ENCODE measurements at places on chromosomes 16 and 17. TPM values are rescaled to one million over a fixed set of nuclear protein-coding genes. Genes with fewer than 3 reads are reported as not detected.

The PIK3R5 gene
- not detected for total RNA-seq

The HAS3 gene
- 1.8 TPM for total RNA-seq

The SLC5A11 gene
- total RNA-seq: not detected

The OSGIN1 gene
- total RNA-seq: 8.6 TPM

The RND2 gene
- total RNA-seq: 0.53 TPM

The NLRC3 gene
- 3.4 TPM for total RNA-seq

The IQCK gene
- total RNA-seq: 13.2 TPM

The ZFHX3 gene
- total RNA-seq: 18.8 TPM

The GPR142 gene
- total RNA-seq: not detected

GRCh38 chr17:59332749-59333377 lies 1.4 kb downstream of the YPEL2 start:
- DNase-seq: peak; percentile 41

GRCh38 chr16:85978976-85979375 lies 80.0 kb downstream of the IRF8 start:
- DNase-seq: no peak

DNA sequence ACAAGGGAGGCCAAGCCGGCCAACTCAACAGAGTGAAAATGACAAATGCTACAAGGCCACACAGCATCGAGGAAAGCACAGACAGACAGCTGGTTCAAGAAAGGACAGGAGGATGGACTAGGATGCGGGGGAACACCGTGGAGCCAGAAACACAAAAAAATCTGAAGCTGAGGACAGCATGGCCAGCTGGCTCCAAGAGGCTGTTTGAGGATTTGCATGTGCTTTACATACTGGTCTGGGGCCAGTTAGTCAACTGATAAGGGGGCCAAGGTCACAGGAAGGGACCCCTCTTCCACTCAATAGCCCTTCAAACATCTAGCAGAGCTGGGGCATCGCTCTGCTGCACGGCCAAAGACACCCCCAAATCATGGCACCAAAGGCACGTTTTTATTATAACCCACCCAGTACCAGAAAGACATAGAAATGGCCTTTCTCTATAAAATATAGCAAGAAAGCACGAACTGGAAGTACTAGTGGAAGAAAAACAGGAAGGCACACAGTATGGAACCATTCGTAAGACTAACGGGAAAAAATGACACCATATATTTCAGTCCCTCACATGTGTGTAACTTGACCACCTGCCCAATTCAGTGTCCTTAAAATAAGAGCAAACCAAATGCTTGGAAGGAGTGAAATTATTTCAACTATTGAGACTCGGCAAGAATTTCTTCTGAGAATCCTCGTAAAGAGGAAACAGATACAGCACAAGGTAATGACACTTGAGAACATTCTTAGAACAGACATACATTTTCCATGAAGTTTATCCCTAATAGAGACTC lies 7.8 kb upstream of the SRL start:
- no peak for DNase-seq

DNA sequence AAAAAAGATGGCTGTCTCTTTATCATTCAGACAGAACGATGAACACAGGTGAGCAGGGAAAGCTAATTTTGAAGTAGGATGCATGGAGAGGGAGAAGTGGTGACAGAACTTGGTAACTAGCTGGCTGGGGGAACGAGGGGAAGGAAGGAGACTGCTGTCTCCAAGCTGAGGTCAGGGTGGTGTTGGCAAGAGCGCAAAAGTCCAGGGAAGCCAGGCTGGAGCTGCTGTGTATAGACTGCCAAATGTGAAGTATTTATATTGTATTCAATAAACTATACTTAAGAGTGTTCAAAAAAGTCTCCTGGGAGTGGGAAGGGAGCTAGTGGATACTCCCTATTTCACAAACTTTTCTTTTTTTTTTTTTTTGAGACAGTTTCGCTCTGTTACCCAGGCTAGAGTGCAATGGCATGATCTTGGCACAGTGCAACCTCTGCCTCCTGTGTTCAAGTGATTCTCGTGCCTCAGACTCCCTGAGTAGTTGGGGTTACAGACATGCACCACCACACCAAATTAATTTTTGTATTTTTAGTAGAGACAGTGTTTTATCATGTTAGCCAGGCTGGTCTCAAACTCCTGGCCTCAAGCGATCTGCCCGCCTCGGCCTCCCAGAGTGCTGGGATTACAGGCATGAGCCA lies 8.2 kb downstream of the TMEM106A start:
- no peak for DNase-seq

DNA sequence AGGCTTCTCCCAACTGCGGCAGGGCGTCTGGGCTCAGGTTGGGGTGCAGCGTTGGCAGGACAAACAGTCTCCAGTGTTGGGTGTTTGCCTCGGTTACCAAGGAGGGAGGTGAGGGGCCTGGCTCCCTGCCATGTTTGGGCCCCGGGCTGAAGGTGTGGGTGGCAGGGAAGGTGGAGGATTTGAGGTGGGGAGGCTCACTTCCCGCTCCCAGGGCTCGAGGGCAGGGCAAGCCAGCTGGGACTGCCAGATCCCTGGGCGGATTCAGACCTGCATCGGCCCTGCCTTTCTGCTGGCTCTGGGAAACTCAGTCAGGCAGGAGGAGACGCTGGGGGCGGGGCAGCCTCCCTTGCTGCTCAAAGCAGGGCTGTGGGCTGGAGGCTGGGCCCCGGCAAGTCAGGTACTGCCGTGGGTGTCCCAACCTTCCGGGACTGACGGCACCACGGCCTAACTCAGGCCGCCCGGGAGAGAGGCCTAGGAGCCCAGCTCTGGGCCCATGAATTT lies 31.3 kb upstream of the KRT17 start:
- DNase-seq: no peak

DNA sequence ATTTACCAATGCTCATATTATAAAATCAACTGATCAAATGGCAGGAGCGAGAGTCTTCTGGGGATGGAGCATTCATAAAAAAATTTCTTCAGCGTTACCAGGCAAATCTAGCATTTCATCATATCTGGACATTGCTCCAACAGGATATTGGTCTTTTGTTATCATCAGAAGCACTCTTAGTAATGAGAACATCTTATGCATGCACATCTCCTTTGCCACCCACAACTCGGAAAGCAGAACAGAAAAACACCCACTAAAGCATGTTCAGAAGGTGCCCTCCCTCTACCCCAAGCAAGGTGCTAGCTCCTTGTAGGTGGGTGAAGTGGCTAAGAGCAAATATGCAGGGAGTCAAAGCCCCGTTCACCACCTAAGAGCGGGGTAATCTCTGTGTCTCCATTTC lies 18.9 kb downstream of the ARHGAP17 start:
- DNase-seq: no peak

GRCh38 chr16:57133886-57134285 lies 41.5 kb downstream of the CPNE2 start:
- DNase-seq: no peak

DNA sequence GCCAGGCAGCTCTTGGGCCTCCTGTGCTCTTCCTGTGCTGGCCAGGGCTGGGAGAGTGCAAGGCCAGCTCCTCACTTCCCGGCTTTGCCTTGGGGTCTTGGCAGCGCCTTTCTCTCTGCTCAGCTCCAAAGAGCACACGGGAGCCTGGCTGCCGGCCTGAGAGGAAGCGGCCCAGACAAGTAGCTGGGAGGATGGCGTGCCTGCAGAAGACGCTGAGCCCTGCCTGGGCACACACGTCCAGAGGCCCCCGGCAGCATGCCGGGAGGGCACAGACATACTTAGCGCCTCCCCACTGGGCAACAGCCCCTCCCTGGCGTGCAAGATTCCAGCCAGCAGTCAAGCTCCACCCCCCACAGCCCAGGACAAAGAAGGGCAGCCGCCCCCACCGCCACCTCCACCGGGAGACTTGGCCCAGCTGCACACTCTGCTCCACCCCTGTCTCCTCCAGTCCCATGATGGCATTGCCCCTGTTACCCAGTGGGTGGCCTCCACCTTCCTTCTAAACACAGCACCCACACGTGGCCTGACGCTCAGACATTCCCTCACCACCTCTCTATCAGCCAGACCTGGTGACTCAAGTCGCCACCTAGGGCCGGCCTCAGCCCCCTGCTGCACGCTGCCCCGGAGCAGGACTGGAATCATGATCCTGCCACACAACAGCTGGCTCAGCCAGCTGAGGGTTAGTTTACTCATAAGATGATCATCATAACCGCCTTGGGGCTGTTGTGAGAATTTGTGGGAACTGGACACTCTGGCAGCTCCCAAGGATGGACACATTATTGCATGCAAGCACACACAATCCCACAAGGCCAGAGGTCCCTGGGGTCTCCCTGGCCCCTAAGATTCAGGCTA lies 12.4 kb downstream of the SGCA start:
- DNase-seq: peak; percentile 84

DNA sequence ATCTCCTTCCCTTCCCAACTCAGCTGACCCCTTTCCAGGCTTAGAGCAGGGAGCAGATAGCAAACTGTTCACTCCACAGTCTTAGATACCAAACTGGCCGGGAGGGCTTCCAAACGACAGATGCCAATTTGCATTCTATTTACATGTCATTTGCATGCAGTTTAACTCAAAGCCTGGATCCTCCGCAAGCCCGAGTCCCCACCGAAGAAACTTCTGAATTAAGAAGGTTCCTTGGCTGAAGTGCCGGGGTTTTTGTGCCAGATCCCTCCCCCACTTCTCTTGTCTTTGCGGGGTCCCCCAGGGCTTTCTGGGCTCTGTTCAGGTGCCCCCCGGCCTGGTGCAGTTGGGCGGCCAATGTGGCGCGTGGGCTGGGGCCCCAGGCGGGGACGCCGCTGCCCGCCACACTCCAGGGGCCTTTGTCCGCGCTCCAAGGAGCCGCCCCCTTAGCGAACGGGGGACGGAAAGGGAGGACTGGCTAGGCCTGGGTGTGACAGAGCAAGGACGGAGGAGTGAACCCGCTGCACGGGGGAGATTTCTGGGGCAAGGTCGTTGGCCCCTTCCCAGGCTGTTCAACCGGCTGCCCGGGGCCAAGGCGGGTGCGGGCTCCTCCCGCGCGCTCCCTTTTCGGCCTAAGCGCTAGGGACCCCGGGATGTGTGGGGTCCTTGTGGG lies 1.2 kb downstream of the GPRC5B start:
- peak; percentile 31 for DNase-seq

- DNase-seq: no peak
Measured at GRCh38 chr16:2692948-2693651, 10.8 kb downstream of the KCTD5 start.

DNA sequence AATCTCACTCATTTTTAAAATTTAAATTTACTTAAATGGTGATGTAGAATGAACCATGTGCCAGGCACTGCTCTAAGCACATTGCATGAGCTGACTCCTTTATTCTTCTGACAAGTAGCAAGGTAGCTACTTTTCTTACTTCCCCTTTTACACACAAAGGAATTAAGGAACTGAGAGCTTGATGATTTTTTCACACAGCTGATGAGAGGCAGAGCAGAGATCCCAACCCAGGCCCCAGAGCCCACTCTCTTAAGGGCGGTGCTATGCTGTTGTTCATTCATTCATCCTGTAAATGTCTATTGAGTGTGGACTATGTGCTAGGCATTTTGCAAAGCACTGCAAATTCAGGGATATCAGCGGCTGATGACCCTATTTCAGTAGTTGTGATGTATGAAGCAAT lies 17.9 kb downstream of the SEC14L5 start:
- no peak for DNase-seq

DNA sequence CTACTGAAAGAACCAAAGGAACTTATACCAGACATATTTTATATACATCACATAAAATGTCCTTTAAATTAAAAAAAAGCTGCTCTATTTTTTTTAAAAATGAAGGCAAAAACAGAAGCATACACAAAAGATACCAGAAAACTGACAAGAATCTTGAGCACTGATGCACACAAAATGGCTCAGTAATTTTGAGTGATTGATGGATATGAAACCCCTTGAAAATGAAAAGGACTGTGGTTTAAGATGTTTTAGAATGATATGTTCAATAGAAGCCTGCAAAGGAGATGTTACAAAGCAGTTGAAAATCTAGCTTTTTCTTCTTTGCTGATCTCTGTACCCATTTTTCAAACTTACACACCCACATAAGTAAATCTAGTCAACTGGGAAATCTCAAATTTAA lies 2.7 kb downstream of the C16orf87 start:
- DNase-seq: no peak

GRCh38 chr17:65707780-65708179 lies 146.3 kb upstream of the AXIN2 start:
- DNase-seq: no peak

GRCh38 chr16:87784812-87785211 lies 19.0 kb upstream of the KLHDC4 start:
- no peak for DNase-seq

DNA sequence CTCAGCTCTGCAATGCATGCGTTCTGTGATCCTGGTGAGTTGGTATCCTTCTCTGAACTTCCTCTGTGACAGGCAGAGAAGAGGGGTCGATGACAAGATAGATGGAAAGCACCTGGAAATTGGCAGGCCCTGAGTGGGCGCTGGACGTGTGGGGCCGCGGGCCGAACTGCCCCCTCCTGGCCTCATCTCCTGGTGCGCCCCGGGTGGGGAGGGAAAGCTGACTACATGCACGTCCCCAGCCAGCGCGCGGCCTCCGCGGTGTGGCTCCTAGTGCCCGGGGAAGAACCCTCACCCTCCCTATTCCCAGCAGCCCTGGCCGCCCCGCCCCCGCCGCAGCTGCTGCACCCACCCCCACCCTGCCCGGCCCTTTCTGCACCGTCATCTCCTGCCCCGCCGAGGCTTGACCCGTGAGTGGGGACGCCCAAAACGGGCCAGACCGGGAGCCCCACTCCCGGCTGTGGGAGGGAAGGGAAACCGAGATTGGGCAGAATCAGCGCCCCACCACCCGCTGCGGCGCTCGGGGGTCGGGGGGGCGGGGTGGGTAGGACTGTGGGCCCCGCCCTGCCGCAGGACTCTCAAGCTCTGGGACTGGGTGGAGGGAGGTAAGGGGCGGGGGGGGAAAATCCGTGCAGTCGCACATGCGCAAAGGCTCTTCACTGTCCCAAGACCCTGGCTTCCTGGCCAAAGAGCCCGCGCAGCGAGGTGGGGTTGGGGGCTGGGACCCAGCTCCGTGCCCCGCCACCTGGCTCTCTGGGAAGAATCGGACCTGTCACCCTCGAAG lies at the start of gene NOL3:
Gene NOL3 (plus strand): TSS at position 371 of the 781 bp plus-strand sequence.
- peak; percentile 88 for DNase-seq

GRCh38 chr16:85563515-85564276 lies 49.4 kb upstream of the GSE1 start:
- peak; percentile 75 for DNase-seq

DNA sequence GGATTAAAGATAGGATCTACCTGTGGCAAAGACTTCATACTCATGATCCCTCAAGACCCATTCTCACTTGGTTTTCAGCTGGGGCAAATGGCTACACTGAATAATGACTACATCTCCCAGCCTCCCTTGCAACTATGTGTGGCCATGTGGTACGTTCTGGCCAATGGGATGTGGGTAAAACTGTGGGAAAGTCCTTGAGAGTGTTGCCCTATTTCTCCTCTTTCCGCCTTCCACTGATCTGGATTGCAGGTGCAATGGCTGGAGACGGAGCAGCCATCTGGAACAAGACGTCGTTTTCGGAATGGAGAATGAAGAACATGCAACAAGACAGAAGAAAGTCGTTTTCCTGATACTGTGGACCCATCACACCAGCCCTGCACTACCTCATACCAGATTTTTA lies 48.5 kb downstream of the HAPSTR1 start:
- DNase-seq: no peak

GRCh38 chr16:53915452-53916160 lies 211.7 kb downstream of the FTO start:
- DNase-seq: no peak
